ENCODE measurements at places on chromosomes 13 and 19. TPM values are rescaled to one million over a fixed set of nuclear protein-coding genes. Genes with fewer than 3 reads are reported as not detected.

Gene PTH2
- not detected for total RNA-seq

Gene SRRM5
- total RNA-seq = 1.5 TPM

Gene WDR88
- not detected for total RNA-seq

Gene EPS8L1
- total RNA-seq = 2.0 TPM

Gene IZUMO2
- not detected for total RNA-seq

Gene CASP14
- total RNA-seq = not detected

Gene LGALS7
- total RNA-seq = not detected

Gene ZNF723
- not detected for total RNA-seq

Gene CEACAM7
- total RNA-seq = not detected

Gene ZNF534
- 0.32 TPM for total RNA-seq

Gene ENOX1
- total RNA-seq = not detected

Gene SYNE4
- total RNA-seq = 3.8 TPM

Gene SAMD1
- 32.6 TPM for total RNA-seq

Gene GNG8
- not detected for total RNA-seq

Gene ADGRE3
- not detected for total RNA-seq
